ENCODE measurements at places on chromosomes 7 and 10.
A peak's percentile ranks its signal among the peaks of the same experiment; 100 is the strongest.

DNA sequence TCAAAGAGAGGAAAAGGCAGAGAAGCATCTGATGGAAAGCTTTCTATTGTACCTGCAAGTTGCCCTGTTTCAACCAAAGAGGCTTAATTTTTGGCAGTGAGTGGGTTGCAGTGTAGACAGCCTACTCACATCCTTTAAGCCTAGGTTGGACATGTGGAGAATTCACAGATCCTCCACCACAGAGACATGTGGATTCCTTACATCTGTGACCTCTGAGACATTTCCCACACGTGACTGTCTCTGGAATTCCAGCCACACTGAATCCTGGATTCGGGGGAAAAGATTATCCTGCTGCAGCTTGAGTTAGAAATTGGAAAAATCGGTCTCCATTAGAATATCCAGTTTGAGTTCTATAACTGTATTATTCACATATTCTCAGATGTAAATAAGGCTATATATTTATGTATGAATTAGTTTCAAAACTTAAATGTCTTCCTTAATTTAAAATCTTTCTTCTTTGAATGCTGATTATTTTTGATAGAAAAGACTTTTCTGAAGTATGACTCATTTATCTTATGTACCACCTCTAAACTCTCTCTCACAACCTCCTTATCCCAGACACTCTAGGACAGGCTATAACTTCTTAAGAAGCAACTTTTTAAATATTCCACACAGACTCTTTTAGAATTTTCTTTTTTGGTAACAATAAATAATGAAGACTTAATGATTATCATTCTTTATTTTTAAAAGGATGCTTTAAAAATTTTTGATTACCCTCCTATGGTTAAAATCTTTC lies 123.3 kb downstream of the TWIST1 start:
- no peak for DNase-seq

- no peak for DNase-seq
These were observed 29.4 kb upstream of the JAKMIP3 start for GRCh38 chr10:132036153-132036886.

DNA sequence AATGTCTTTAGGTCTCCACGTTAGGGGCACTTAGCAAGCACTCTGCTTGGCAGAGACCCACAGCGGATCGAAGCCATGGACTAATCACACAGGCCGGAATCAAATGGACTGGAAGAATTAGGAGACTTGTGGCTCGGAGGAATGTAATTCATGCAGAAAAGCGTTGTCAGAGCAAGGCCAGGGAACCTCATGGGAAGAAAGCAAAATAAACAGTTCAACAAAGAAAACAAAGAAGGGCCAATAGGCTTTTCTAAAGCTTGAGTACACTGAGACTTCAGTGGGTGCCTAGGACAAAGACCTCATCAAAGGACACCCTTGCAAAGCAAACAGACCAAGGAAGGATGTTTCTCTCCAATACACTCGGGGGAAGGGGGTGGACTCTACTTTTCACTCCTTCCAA lies 171.1 kb downstream of the GLI3 start:
- DNase-seq: peak; percentile 79

- DNase-seq: no peak
These were observed 35.3 kb downstream of the VSTM4 start for GRCh38 chr10:49080071-49080470.

DNA sequence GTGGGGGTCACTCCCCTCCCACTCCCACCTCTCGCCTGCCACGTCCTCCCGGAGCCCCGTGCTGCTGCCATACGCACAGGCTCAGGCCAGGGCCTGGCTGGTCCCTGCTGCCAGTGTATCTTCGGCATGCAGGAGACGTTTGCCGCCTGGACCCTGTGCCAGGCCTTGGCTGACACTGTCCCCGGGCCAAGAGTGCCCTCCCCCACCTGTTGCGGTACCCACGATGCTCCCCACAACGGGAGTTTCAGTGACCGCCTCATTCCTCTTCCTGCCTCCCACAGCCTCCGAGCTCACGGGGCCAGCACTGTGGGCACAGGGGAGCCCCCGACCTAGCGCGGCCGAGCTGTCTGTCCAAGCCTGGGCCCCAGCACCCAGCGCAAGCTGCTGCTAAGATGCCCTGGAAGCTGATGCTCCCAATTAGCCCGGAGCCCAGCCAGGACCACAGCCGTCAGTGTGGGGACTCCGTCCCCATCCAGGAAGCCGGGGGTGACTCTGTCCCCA lies 7.4 kb downstream of the TTYH3 start:
- DNase-seq: no peak

- DNase-seq: no peak
These were observed 29.0 kb downstream of the CPXM2 start for GRCh38 chr10:123862421-123863182.

GRCh38 chr7:66630531-66630930 lies 1.9 kb downstream of the KCTD7 start:
- no peak for DNase-seq

All from M059J (cell line).